ENCODE measurements at places on chromosomes 2 and 18.
A peak's percentile ranks its signal among the peaks of the same experiment; 100 is the strongest.

- no peak for DNase-seq
These were observed 1.0 kb downstream of the NAB1 start for GRCh38 chr2:190649798-190650390.

DNA sequence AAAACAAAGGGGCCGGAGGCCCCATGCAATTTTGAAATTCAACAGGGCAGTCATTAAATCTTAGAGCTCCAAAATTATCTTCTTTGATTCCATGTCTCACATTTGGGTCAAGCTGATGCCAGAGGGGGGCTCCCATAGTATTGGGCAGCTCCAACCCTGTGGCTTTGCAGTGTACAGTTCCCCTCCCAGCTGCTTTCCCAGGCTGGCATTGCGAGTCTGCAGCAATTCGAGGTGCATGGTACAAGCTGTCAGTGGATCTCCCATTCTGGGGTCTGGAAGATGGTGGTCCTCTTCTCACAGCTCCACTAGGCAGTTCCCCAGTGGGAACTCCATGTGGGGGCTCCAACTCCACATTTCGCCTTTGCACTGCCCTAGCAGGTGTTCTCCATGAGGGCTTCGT lies 72.7 kb upstream of the ARHGAP15 start:
- no peak for DNase-seq

DNA sequence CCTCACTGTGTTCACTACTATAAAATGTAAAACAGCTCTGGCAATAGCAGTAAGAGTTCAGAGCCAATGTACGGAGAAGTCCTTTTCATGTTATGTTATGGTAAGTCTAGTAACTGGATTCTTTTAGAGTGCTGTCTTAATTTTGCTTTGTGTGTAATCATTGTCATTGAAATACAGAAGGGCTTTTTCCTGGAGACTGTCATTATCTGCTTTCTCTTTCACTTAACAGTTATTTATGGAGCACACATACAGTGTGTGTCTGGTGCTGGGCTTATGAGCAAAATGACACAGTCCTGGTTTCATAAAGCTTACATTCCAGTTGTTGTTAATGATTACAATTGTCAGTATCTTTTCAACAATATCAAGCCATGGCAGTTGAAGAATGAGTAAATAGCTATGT lies 95.5 kb downstream of the CCDC102B start:
- DNase-seq = no peak

GRCh38 chr18:68438983-68439382 lies 275.9 kb downstream of the TMX3 start:
- no peak for DNase-seq

DNA sequence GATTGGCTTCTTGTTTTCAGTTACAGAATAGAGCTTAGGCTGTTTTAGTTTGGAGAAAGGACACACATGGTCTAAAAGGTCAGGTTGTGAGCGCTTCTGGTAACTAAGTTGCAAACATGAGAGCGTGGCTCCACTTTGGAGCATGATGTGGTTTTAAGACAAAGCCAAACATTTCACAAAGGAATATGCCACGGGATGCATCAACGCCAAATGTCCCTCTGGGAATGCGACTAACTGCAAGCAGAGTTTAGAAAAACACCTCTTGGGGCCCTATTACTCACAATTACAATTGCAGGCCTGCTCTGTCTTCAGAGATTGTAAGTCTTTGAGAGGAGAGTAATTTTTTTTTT lies 25.4 kb downstream of the MYO7B start:
- no peak for DNase-seq

- no peak for DNase-seq
These were observed 136.2 kb downstream of the LAMA3 start for GRCh38 chr18:23825496-23825895.

- no peak for DNase-seq
These were observed 41.8 kb upstream of the ASPRV1 start for GRCh38 chr2:70003093-70003830.

- DNase-seq = no peak
These were observed 228.4 kb downstream of the MGAT5 start for GRCh38 chr2:134482131-134482723.

GRCh38 chr2:112032689-112033465 lies 22.2 kb upstream of the TMEM87B start:
- peak; percentile 9 for DNase-seq

GRCh38 chr18:72174972-72175649 lies 369.0 kb downstream of the CBLN2 start:
- no peak for DNase-seq

Measured in hypothalamus (tissue), 51 donors.